Activated T-helper 9 cell treated with anti-CD3 and anti-CD28 coated beads, Interleukin-2, amount 50 U/mL, for 16 hours (primary cell): ENCODE measurements at places on chromosomes 7 and 10.

DNA sequence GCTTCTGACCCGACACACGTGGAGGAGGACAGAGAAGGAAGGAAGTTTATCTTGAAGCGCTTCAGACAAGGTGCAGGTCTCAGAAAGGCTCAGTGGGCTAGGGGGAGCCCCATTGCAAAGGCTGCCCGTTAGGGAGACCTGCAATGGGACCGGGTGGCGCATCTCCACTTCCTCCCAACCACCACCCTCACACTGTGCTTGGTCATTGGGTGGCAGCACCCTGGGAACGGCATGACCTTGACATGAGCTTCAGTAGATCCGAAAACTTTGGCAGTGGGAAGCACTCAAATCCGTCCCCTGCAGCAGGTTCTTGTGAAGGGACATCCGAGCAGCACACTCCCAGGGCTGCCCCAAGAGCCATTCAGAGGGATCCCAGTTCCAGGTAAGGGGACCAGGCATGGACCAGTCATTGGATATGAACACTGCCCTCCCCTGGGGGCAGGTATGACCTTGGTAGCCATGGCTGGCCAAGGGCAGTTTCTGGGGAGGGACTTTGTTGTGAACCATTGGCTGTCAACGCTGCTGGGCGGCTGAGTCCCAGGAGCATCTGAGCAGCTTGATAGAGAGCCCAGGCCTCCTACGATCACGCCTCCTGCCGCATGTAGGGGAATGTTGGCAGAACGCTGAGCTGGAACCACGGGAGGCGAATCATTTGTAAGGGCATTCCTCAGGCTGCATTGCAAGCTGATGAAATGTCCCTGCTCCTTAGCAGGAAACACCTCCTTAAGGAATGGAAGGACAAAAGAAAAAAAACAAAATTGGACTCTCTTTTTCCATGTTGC is 31.7 kb downstream of the GALNTL5 start:
- no peak for DNase-seq

DNA sequence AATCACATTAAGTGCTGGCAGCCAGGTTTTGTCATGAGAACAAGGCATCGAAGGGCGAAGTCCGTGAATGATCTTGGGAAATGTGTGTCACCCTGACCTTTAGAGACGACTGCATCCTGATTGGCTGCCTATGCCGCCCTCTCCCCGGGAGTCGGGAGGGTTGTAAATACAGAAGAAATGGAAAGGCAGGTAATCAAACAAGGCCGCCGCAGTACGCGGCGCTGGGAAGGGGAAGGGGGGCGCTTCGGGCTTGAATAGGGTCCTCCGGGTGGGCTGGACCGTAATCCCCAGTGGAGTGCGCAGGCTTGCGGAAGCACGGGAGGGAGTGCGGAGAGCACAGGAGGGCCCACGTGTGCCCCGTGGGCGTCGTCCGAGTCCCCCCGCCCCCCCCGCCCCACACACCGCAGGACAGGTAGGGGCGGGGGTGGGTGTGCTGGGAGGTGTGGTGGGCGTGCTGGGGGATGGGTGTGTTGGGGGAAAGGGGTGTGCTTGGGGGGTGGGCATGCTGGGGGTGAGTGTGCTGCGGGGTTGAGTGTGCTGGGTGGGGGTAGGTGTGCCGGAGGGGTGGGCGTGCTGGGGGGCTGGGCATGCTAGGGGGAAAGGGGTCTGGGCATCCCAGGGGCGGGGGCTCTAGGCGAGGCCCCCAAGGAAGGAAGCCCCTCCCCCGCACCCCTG is 169.4 kb downstream of the ARHGAP12 start:
- peak; percentile 46 for DNase-seq

DNA sequence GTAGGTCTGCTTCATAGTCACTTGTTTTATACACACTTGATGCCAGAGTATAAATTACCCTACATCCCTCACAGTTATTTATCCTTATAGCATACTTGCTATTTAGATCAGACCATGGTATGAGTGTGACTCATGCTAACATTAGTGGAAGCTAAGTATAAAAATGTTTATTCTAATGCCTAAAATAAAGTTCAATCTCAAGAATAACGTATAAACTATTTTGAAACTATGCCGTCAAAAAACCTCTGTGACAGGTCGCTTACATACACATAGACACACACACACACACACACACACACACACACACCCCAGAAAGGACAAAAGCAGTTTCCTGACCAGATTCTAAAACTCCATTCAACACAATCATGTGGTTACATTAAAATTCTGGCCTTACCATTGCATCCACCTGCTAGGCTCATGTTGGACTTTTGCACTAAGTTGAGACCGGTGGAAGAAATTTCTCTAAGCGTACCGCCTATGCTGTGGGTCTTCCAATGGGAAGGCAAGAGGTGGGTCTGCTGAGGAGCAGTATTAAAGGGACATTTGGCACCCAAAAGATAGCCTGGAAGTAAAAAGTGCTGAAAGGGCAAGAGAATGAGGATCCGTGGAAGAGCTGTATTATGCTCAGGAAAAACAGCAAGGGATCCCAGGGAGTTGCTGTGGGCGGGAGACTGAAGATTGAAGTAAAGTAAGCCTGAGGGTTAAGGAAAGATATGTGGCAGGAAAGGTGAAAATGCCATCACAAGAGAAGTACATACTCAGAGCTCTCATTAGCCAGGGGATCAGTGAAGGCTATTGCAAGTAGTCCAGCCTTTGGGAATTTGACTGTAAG is 5.0 kb downstream of the FOXP2 start:
- no peak for DNase-seq

GRCh38 chr10:51502124-51502523 is 197.3 kb downstream of the CSTF2T start:
- DNase-seq, result no peak

DNA sequence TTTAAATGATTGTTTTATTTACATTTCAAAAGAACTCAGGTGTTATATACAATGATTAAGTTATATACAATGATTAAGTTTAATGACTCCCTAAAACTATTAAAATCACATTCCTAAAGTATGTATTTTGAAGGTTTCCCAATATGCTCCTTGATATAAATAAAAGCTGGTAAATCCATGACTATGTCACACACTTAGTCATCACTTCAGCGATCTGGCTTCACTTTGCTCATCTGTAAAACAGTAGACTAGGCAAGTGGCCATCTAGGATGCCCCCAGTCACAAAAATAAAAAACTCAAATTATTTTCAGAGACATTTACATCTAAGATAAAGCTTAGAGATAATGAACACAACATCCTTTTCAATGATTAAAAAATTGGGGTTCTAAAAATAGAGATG is 10.8 kb downstream of the ICA1 start:
- DNase-seq, result no peak

DNA sequence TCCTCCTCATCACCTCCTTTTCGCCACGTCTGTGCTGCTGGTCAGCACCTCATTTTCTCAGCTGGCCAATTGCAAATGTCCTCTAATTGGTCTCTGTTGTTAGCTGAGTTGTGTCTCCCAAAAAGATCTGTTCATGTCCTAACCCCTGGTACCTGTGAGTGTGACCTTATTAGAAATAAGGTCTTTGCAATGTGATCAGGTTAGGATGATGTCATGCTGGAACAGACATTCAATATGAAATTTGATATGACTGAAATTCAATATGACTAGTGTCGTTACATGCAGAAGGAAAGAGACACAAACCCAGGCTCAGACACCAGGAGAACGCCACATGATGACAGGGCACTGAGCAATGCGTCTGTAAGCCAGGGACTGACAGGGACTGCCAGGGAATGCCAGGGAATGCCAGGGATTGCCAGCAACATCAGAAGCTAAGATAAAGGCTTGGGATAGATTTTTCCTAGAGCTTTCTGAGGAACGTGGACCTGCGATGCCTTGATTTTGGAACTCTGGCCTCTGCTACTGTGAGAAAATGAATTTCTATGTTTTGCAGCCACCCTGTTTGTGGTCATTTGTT is 77.5 kb upstream of the CXCL12 start:
- no peak for DNase-seq

DNA sequence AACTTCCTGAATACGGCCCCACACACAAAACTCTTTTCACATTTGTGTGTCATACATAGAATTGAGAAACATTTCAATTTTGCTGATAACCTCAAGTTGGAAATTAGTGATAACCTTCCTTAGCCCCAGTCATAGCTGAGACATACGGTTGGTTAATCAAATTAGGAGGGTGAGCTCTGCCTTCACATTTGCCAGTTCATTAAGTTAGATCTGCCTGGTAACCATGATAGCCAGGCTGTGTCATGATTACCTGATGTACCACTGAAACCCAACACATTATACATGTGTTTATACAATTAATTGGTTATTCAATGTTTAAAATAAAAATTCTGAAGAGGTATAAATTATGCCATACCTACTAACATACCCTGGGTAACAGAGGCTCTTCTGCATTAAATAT is 60.8 kb upstream of the RAB11FIP2 start:
- DNase-seq, result no peak

DNA sequence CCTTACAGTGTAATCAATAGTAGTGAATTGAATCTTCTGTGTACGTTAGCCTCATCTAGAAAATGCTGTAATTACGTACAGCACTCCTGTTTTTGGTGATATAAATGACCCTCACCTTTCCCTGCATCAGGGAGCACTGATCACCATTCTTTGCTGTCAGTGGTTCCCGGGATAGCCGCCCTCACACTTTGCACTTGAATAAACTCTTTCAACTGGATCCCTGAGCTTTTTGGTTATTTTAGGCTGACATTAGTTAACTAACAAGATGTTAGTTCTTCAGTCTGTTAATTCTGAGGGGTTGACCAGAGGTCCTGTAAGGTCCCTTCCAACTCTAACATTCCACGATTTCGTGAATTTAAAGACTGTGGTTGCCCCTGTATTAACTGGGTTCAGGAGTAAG is 23.4 kb upstream of the ZC3HAV1 start:
- no peak for DNase-seq

DNA sequence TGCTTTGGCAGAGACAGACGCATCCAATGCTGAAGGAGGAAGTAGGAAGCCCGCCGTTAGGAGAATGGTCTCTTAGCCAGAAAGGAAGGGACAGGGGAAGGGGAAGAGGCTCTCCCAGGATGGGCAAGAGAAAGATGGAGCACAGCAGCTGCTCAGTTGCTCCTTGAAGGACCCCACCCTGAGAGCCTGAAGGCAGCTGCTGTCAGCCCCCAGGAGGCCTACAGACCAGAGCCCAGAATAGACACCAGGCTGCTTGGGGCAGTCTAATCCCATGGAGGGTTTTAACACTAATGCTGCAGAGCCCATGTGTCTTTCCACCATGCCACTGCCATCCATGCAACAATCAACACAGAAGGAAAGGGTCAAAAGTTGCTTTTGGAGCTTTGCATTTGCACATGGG is 3.5 kb upstream of the C7orf33 start:
- no peak for DNase-seq

DNA sequence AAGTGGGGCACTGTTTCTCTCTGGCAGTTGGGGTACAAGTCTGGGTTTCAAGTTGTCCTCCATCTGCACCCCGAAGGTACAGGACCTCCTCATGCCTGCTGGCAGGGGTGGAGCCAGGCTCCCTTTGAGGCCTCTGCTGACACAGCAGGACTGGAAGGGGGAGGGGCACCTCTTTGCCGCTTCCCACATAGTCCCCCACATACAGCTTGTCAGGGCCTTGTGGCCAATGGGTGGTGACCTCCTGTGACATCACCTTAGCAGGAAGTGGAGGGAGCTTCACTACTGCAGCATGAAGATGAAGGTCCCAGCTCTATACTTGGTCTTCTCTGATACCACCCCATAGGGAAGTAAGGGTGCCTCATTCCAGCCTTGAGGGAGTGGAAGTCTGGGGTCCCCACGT is 167.8 kb downstream of the RAMP3 start:
- no peak for DNase-seq

GRCh38 chr7:30173058-30173897 is 38.5 kb downstream of the MTURN start:
- no peak for DNase-seq

DNA sequence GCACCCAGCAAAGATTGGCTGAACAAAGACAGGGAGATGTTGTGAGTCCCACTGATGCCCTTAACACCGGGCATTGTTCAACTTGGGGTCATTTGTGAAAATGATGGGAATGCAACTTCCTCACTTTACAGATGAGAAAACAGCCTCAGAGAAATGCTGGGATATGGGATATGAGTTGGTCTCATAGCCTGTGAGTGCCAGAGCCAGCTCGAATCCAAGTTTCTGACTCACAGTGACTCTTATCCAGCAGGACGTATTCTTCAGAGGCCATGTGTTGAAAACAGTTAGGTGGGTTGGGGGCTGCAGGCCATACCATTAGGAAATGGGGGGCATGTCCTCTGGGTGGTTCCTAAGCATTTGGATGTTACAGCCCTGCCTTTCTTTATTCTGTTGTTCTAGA is 45.2 kb downstream of the KIAA1217 start:
- DNase-seq, result no peak

GRCh38 chr10:132850246-132850645 is 64.3 kb upstream of the NKX6-2 start:
- no peak for DNase-seq

- DNase-seq, result no peak
Measured at GRCh38 chr10:57692255-57692980, 575.3 kb downstream of the IPMK start.

GRCh38 chr10:99682752-99683151 is 23.4 kb downstream of the ENTPD7 start:
- DNase-seq, result no peak

- DNase-seq, result no peak
Measured at GRCh38 chr7:150877536-150877935, 25.2 kb downstream of the AOC1 start.

GRCh38 chr10:22222236-22223190 is 4.7 kb upstream of the EBLN1 start:
- DNase-seq, result no peak

- DNase-seq, result no peak
Measured at GRCh38 chr10:83533290-83533689, 606.0 kb upstream of the GHITM start.

DNA sequence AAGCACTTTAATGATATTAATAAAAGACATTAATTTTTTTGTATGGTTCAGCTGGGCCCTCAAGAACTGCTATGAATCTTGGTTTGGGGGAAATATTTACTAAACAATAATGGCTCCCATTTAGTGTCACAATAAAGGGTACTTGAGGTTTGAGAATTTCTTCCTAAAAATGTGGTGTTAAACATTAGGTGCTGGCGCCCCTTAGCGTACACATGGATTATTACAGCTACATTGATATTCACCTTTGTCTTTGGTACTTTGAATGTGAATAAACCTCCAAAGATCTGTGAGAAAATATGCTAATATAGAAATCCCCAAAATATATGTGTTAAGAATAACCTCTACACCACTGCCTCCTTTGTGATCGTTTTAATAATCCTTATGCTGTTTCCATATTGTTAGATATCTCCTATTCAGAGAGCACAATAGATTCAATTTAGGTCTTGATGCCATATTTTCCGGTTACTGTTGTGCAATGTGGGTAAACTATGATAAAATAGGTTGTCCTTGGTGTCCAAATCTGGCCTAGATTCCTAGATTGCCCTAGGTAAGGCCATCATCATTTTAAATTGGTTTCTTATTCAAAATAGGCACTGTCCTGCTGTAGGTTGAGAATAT is 161.8 kb upstream of the CACNA2D1 start:
- DNase-seq, result no peak
